Lower leg skin (tissue), 4 donors: ENCODE measurements at places on chromosomes 16 and 17. TPM values are rescaled to one million over a fixed set of nuclear protein-coding genes. Genes with fewer than 3 reads are reported as not detected.

TBC1D3G gene
- not detected for total RNA-seq

ABCA6 gene
- total RNA-seq: 29.0 TPM

SMPD3 gene
- 43.9 TPM for total RNA-seq

SMTNL2 gene
- total RNA-seq: 1.0 TPM

TMEM220 gene
- total RNA-seq: 54.5 TPM

ALOX12B gene
- 246 TPM for total RNA-seq

KREMEN2 gene
- 1.9 TPM for total RNA-seq

SLC13A2 gene
- 13.2 TPM for total RNA-seq

KRTAP4-6 gene
- total RNA-seq: not detected

LPCAT2 gene
- total RNA-seq: 25.7 TPM

MYH2 gene
- total RNA-seq: not detected

PMP22 gene
- total RNA-seq: 43.3 TPM

ZDHHC1 gene
- total RNA-seq: 24.7 TPM

PFAS gene
- total RNA-seq: 18.8 TPM

CCNF gene
- 11.7 TPM for total RNA-seq

DCTN5 gene
- total RNA-seq: 47.0 TPM

RNF112 gene
- total RNA-seq: 0.54 TPM

RARA gene
- total RNA-seq: 18.1 TPM

OR3A3 gene
- not detected for total RNA-seq

CDH1 gene
- total RNA-seq: 190 TPM

SEC14L5 gene
- total RNA-seq: 1.6 TPM

ATP2A1 gene
- total RNA-seq: 0.17 TPM

CCL7 gene
- not detected for total RNA-seq

UBE2Z gene
- 66.7 TPM for total RNA-seq

TEKT3 gene
- total RNA-seq: not detected

CSH2 gene
- not detected for total RNA-seq

TP53TG3F gene
- not detected for total RNA-seq

SUPT4H1 gene
- total RNA-seq: 89.7 TPM

CD79B gene
- total RNA-seq: 5.8 TPM

ARRB2 gene
- 11.1 TPM for total RNA-seq

SLFN14 gene
- total RNA-seq: not detected

PKMYT1 gene
- total RNA-seq: 4.3 TPM

ITGA2B gene
- total RNA-seq: not detected

KRT25 gene
- not detected for total RNA-seq

ETV4 gene
- 7.9 TPM for total RNA-seq

HBA1 gene
- 2.5 TPM for total RNA-seq

PARN gene
- 23.9 TPM for total RNA-seq

DHX58 gene
- total RNA-seq: 16.5 TPM

CDC42EP4 gene
- total RNA-seq: 33.0 TPM

SULT1A2 gene
- not detected for total RNA-seq

ZPBP2 gene
- total RNA-seq: not detected

PLD6 gene
- 5.7 TPM for total RNA-seq

PTRH2 gene
- 18.1 TPM for total RNA-seq

TPPP3 gene
- total RNA-seq: 118 TPM

WFIKKN1 gene
- 5.0 TPM for total RNA-seq

AANAT gene
- not detected for total RNA-seq

NGFR gene
- 3.0 TPM for total RNA-seq

KRTAP9-2 gene
- total RNA-seq: not detected

ALOXE3 gene
- total RNA-seq: 143 TPM

DCAKD gene
- total RNA-seq: 67.4 TPM

TP53TG3 gene
- total RNA-seq: not detected
